ENCODE measurements at places on chromosomes 6 and 20. TPM values are rescaled to one million over a fixed set of nuclear protein-coding genes. Genes with fewer than 3 reads are reported as not detected.

CAPN11 gene
- total RNA-seq = not detected

LAMA4 gene
- total RNA-seq = 27.0 TPM

DNA sequence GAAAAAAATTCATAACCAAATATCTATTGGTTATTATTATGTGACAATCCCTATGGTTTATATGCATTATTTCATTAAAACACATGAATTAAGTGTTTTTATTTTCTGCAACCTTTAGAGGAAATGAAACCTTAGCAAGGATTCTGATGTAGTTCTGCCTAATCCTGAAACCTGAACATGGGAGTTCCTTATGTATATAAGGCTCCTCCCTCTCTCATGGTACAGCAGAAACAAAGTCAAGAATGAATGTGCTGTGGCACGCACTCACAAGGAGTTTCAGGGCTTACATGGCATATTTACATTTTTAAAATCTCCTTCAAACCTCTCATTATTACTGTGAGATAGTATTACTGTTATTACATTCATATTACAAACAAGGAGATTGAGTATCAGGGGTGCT is 426.4 kb upstream of the CITED2 start:
- no peak for DNase-seq

DNA sequence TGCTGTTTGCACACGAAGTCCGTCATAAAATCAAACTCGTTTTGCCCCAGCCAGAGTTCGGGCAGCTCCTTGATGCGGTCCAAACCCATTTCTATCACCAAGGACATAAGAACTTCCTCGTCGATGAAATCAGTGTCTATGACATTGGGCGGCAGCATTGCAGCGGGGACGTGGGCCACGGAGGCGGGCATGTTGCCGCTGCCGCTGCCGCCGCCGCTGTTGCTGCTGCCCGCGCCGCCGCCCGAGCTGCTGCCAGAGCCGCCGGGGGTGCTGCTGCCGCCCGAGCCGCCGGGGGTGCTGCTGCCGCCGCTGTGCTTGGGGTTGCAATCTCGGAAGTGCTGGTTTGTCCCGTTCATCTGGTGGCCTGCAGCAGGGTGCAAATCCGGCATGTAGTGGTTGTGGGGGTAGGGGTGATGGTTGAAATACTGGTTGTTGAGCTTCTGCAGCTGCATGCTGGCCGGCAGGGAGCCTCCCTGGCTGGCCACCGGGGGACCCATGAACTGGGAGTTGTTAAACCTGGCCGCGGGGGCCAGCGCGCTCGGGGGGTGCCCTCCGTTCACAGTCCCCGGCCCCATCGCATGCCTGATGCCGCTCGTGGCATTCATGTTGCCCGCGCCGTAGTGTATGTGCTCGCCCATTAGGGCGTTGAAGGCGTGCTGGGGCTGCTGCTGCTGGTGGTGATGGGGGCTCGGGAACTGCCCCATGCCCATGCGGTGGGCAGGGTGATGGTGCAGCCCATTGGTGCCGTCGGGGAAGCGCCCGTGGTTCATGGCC is 1.1 kb downstream of the CITED2 start:
- peak; percentile 68 for DNase-seq

DNA sequence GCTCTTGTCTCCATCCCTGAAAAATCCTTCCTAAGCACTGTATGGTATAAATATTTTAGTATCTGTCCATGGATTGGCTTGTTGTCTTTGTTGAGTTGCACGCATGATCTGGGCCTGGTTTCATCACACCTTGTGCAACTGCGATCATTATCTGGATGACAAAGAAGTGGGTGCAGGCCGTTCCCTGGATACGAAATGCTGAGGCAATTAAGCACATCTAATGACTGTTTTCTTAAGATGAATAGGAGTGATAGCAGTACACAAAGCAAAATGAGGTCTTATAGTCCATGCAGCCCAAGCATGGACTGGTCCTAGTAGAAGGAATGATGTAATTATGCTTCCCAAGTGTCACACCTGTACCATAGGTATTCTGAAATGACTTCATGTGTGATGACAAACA is 47.8 kb downstream of the SLC35D3 start:
- peak; percentile 30 for DNase-seq

DNA sequence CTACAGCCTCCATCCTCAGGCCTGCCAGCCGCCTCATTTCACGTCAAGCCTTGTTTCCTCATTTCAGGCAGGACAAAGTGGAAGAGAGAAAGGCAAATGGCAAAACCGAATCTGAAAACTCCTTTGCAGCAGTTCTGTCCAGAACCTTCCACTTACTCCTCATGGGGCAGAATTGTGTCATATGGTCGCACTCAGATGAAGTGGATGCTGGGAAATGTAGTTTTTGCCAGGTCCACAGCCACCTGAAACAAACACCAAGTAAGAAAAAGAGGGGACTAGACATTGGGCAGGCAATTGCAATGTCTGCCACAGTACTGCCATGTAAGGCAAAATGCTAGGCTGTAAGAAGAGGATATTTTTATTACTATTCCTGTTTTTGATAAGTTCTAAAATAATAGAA is 44.9 kb downstream of the ISM1 start:
- no peak for DNase-seq

All from body of pancreas (tissue), 4 donors.